HT-29 (cell line): ENCODE measurements at places on chromosomes 7 and 10. TPM values are rescaled to one million over a fixed set of nuclear protein-coding genes. Genes with fewer than 3 reads are reported as not detected.

Gene GPRIN2
- 0.70 and 0.89 TPM in 2 replicates for total RNA-seq

Gene PBLD
- 2.3 and 3.6 TPM in 2 replicates for total RNA-seq

Gene FAM221A
- 27.7 and 30.4 TPM in 2 replicates for total RNA-seq

- DNase-seq: no peak
Observed at GRCh38 chr7:104950006-104950405, 64.0 kb upstream of the KMT2E start.

DNA sequence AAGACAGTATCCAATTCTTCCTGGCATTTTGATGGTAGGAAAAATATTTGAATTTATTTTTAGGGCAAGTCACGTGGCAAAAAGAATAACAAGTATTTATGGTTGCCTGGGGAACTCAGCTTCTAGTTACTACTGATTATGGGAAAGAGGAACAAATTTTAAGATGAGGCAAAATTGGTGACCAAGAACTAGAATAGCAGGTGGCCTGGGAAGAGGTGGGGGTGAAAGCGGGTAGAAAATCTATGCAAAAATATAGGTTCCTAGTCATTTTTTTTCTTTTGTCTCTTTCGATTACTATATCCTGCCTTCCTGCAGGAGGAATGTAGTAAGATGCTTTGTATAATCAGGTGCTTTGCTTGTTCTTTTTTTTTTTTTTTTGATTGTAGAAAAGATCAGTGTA lies 27.8 kb downstream of the ENTPD1 start:
- DNase-seq: no peak

DNA sequence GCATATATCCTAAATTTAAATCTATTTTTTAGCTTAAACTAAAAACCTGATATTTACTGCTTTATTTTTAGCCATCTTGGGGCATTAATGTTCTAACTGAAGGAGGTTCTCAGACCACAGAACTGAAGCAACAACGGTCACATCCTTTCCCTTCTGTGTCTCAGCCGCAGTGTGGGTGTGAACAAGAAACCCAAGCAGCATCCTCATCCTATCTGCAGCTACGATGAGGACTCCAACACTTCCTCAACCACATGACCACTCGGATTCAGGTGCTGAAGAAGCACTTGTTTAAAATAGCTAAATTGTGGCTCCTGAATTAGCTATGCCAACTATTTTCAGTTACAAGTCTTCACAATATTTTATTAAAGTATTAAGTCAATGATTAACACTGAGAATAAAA lies 5.3 kb downstream of the ESYT2 start:
- DNase-seq: no peak

DNA sequence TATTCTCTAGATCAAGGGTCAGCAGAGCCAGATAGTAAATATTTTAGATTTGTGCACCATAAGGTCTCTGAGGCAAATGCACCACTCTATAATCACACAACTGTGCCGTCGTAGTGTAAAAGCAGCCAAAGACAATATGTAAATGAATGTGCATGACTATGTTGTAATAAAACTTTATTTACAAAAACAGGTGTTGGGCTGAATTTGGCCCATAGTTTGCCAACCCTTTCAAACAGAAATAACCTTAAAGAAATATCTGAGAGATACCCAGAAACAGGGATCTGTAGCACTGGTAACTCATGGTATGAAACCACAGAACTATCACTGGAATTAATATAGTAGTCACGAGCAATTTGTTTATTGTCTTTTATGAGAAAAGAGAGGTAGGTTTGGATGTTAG lies 86.0 kb downstream of the ARID5B start:
- no peak for DNase-seq
